ENCODE measurements at places on chromosomes 5 and 9.
A peak's percentile ranks its signal among the peaks of the same experiment; 100 is the strongest.

GRCh38 chr5:61334868-61335615 is 3.0 kb downstream of the ZSWIM6 start:
- DNase-seq: peak; percentile 67

DNA sequence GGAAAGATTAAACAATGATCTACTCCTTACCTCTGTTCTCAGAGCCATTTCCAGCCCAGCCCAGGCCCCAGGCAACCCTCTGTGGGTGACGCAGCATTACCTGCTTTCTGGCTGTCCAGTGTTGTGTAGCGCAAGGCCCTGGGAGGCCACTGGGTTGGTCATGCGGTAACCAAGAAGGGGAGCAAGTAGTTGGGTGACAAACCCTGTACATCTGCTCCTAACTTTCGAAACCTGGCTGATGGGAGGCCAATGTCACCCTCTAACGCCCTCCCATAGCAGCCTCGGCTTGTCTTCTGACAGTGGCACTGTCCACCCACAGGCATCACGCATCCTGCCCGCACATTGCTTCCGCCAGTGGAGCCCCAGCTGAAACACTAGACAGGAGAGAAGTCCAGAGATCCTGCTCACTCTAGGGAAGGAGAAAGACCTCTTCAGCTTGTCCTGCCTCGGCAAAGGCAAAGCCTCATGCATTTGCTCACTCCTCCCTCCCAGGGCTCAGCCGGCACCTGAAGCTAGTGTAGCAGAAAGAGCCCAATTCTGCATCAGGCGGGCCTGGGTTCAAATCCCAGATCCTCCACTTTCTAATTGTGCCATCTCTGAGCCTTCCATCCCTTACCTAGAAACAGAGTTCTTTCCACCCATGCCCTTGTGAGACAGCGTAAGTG is 94.6 kb downstream of the ADAMTS2 start:
- no peak for DNase-seq

- DNase-seq: no peak
Observed at GRCh38 chr9:95715868-95716435, 159.5 kb upstream of the ERCC6L2 start.

- peak; percentile 99 for DNase-seq
Observed at GRCh38 chr5:168366116-168366515, 74.7 kb downstream of the WWC1 start.

GRCh38 chr5:75847561-75848021 is 130.4 kb upstream of the POC5 start:
- no peak for DNase-seq

GRCh38 chr5:141636413-141637122 is at the start of the genes HDAC3 and RELL2:
Gene HDAC3, minus strand, starts transcription at chr5:141636849. Its CDS starts 59 bp downstream, at chr5:141636790.
Gene RELL2, plus strand, starts transcription at chr5:141636997. Its CDS starts 1,229 bp downstream, at chr5:141638226.
- peak; percentile 80 for DNase-seq

- no peak for DNase-seq
Observed at GRCh38 chr9:114216081-114216480, 60.7 kb downstream of the COL27A1 start.
